Stimulated activated CD4-positive, alpha-beta T cell treated with anti-CD3 and anti-CD28 coated beads, Interleukin-1b, Interleukin-23, amount 100 ng/mL, for 24 hours (primary cell): ENCODE measurements at places on chromosomes 7 and 10.

DNA sequence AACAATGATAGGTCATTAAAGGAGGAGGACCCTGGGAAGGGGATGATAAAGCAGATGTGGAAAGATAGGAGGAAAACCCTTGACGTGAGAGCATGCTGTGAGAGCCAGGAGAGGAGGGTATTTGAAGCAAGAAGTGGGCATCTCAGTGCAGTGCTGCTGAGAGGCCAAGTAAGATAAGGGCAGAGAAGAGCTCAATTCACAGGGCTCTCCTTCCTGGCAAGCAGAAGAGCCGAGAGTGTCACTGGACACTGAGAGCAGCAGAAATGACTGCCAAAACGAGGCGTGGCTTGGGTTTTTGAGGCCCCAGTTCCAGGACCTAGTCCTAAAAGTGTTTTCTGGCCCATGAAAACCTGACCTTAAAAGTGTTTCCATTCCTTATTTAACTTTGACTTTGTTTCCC, 213.5 kb downstream of the LHFPL3 start:
- DNase-seq: no peak

DNA sequence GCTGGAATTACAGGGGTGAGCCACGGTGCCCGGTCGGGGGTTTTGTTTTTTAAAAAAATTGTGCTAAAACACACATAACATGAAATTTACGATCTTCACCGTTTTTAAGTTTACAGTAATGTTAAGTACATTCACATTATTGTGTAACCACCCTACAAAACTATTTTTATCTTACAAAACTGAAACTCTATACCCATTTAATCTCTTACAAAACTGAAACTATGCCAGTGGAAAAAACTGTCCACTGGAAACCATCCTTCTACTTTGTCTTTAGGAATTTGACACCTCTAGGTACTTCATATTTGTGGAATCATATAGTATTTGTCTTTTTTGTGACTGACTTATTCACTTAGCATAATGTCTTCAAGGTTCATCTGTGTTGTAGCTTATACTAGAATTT, 1.0 kb upstream of the PSMC2 start:
- no peak for DNase-seq

GRCh38 chr7:134068670-134069069, 58.5 kb upstream of the LRGUK start:
- no peak for DNase-seq

GRCh38 chr7:92987095-92987494, 130.7 kb downstream of the SAMD9 start:
- no peak for DNase-seq

GRCh38 chr10:14244147-14244546, 86.6 kb downstream of the FRMD4A start:
- DNase-seq: no peak

DNA sequence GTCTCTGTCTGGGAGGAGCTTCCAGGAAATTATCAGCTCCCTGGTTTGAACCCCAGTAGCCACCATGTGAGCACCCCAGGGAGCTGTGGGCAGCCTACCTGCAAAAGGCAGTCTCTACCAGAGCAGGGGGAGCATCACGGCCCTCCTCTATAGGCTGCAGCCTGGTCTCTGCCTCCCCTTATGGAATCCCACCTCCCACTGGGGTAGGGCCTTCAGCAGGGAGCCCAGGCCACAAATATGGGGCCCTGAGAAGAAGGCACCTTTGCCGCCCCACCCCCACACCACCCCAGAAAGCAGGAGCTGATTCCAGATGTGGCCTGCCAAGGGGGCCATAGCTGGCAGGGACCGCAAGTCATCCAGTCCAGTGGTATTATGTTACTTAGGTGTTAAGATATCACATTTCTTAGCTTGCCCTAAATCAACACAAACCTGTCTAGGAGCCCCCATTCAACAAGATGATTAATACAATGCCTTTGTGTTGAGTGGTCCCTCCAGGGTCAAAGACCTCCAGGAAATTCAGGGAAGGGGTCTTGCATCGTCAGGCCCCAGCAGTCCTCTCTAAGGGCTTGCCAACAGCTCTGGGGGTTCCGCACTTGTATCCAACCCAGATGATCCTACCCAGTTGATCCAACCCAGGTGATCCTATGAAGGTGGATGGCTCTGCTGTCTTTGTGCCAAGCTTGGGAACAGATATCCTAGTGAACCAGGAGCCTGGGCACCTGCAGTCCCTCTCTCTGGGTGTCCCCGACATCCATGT, 114.9 kb downstream of the OAT start:
- DNase-seq: no peak

- no peak for DNase-seq
These were observed 336.6 kb downstream of the HPSE2 start for GRCh38 chr10:98899018-98899417.

DNA sequence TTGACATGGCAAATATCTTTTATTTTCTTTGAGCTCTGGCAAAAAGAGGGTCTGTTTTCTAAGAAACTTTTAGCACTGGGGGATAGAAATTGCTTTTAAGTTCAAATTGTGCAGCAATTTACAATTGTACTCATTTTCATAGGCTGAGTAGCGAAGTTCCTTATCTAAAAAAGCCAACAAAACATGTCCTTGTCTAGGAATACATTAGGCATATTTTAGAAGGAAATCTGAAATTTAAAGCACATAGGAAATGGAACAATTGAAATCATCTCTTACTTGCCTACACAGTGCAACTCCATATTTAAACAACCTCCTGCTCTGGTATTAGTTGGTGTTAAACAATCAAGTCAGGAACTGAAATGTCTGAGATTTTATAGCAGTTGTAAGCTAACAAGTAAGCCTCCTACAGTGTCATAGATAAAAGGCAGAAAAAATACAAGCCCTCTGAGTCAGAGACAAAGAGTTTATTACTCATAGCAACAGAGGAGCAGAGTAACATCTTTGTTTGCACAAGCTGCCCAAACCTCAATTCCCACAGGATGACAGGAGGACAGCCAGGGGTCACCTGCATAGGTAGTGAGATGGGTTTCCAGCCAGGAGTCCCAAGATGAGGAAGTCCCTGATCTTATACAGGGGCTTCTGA, 280.2 kb upstream of the HGF start:
- no peak for DNase-seq

GRCh38 chr10:77641788-77642397, 4.3 kb upstream of the KCNMA1 start:
- peak; percentile 20 for DNase-seq
